ENCODE measurements at places on chromosomes 6 and 20.

DNA sequence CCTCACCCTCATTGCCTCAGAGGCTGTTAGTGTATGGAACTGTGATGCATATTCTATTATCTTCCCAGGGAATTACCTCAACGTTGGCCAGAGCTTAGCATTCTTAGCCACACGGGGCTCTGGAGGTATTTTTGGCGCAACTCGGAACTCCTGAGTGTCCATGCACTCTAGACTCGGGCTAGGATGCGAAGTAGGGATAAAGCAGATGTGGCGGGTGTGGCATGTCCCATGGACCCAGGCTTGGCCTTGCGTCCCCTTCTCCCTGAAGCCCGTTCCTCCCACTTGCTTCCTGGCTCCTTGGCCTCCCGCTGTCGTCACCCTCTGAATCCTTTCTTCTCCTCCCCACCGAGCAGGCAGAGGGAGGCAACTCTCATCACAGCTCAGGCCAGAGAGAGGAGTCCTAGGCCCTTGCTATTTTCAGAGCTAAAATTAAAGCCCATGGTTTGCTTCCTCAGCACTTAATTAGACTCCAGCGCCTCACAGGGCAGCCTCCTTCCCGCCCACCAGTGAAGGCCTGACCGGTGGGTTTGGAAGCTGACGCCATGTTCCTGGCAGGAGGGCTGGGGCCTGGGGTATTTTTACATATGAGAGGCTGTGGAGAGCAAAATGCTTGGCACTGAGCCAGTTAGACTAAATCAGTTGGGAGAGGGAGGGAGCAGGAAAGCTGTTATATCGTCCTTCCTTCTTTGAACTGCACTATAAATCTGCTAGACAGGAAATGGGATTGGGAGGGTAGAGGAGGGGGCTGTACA lies 138.7 kb downstream of the FOXO3 start:
- DNase-seq = no peak

- DNase-seq = no peak
Observed at GRCh38 chr6:65927141-65927540, 220.1 kb upstream of the EYS start.

DNA sequence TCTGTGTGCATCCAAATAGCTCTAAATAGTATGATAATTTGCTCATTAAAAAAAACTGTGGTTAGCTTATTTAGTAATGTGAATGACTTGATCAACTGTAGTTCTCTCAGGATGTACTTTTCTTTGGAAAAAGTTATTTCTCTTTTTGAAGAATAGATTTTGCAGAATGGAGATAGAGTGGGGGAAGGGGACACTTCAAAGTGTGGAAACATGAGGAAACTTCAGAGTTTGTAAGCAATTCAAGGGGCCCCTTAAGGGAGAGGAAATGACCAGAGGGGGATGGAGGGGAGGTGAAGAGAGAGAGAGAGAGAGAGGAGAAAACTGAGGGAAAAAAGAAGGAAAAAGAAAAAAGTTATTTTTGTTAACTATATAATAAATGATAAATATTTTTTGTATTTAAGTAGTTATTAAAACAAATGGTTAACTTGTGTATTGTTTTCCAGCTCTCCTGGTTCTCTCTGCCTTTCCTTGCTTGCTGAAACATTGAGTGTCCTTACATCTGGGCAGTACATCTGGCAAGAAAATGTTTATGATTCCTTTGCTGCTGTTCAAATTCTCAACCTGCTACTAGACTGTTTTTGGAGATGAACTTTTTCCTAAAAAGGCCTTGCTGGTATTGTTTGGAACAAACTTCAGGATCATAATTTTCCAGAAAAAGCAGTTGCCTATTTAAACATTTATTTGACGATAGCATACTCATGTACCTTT lies 497.5 kb upstream of the CITED2 start:
- DNase-seq = no peak

GRCh38 chr6:133802861-133803260 lies 86.1 kb upstream of the TCF21 start:
- DNase-seq = no peak

DNA sequence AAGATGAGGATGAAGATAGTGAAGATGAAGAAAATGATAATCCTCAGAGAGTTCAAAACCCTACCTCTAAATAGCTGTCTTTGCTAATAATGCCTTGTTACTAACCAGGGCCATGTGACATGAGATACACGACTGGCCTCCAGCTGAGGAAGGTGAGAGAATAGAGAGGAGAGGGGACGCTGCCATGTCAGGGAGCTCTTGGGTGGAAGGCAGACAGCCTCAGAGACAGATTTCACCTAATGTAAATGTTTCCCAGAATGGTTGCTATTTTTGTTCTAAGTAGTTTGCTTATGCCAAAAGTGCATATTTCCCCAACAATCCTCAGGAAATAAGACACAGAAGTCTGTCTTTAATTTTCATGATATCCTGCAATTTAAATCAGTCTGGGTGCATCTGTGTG lies 138.4 kb downstream of the ELOVL4 start:
- no peak for DNase-seq

- no peak for DNase-seq
Observed at GRCh38 chr6:88728756-88729155, 234.7 kb downstream of the RNGTT start.

DNA sequence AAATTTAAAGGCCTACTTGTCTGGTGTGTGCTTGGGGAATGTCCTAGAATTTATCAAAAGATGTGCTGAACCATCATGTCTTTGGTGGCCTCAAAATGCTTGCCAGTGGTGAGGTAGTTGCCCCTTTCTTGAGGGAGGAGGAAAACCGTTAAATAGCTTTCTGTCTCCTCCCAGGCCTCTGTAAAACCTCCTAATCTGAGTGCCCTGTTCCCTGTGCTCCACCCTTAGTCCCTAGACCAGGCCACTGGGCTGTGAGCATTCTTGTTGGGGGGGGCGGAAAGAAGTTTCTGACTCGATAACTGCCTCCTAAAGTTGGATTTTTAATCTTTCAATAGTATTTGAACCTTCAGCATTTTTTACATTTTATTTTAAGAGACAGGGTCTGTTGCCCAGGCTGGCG lies 23.1 kb downstream of the JARID2 start:
- DNase-seq = no peak

DNA sequence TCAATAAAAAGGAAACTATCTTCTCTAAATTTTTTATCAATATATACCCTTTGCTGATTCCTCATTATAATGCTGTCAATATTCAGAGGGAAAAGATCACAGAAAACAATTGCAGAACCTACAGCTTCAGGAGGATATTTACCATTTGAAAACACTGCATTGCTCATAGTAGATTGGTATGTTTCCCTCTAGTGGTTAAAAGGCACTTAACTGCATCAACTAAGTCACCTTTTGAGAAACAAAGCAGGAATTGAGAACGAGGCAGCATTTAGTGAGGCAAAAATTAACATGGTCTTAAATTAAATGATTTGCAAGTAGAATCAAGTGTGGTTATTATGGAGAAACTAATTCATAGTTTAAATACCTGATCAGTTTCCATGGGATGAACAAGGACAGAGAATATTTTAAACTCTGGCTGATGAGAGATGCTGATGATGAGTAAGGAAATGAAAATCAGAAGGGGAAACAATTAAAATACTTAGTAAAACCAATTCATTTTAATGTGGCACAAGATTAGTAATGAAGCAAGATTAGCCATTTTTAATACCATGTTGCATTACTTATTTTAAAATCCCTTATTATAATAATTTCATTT lies 642.1 kb downstream of the EPHA7 start:
- no peak for DNase-seq

GRCh38 chr6:77987035-77987384 lies 334.2 kb downstream of the MEI4 start:
- no peak for DNase-seq

- no peak for DNase-seq
Observed at GRCh38 chr6:56025795-56026194, 150.4 kb upstream of the BMP5 start.

GRCh38 chr6:79498842-79499241 lies 38.4 kb downstream of the LCA5 start:
- no peak for DNase-seq

Data from stimulated activated CD4-positive, alpha-beta T cell treated with anti-CD3 and anti-CD28 coated beads, Interleukin-4, amount 100 ng/mL, for 4 hours (primary cell).